ENCODE measurements at places on chromosomes 2 and 18. TPM values are rescaled to one million over a fixed set of nuclear protein-coding genes. Genes with fewer than 3 reads are reported as not detected.

GRCh38 chr2:206040525-206040924 is 45.4 kb downstream of the INO80D start:
- no peak overlapping the region for H3K27ac ChIP-seq
- no peaks in the 10 kb centered on the region for H3K27me3 ChIP-seq

DNA sequence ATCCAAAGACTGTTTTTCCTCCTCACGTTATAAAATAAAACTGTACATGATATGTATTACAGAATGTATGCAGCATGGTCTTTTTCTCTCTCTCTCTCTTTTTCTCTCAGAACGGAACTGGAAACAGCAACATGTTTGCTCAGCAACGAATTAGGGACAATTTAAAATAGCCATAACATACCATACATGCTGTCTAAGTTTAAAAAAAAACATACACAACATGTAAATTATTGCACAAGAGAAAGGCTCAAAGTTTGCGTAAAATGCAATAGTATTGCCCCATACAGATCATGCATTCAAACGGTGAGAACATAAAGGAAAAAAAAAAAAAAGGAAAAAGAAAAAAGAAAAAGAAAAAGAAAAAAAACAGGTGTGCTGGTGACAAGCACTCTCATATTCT is 93.6 kb downstream of the BCL11A start:
- no peak overlapping the region for H3K27ac ChIP-seq
- H3K27me3 ChIP-seq, result no peaks in the 10 kb centered on the region
- no peaks in the 10 kb centered on the region for H3K36me3 ChIP-seq

DNA sequence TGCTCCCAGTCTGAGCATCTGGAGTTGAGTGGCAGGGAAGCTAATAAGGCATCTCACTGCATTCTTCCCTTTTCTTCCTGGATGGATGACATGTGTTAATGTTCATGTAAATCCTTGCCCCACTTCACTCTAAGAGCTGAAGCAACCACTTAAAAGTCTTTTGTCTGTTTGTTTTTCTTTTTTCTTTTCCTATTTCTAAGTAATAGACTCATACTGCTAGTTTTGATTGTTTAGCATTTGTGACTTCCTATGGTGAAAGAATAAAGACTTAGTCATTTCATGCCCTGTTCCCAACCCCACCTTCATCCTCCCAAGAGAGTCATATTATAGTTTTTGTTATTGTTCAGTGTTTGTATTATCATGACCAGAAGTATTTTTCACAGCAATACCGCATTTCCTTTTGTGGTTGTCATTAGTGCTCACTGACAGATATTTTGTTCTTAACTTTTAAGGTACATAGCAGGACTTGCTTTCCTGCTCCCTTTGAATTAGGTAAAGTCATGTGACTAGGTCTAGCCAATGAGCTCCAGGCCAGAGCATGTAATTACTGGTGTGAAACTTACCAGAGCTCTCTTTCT is 18.1 kb upstream of the SPP2 start:
- no peaks in the 10 kb centered on the region for H3K4me1 ChIP-seq
- DNase-seq, result no peak
- no peaks in the 10 kb centered on the region for H3K36me3 ChIP-seq
- no peak overlapping the region for H3K27ac ChIP-seq

DNA sequence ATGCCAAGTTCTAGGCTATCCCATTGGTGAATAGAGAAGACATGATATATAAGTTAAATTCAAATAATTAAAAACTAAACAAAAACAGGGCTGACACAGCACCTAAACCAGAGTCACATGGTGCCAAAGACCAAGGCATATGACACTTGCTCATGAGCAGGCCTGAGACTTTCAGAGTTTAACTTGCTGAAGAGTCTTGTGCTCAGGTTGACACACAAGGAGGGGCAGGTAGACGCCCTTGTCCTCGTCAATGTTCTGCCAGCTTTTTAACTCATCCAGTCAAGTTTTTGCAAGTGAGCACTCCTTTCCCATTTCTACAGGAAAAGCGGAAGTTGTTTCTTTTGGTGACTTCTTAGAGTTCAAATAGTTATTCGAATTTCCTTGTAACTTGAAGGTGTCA is 289.7 kb downstream of the CYRIA start:
- H3K4me3 ChIP-seq, result no peak overlapping the region
- DNase-seq, result no peak
- H3K27me3 ChIP-seq, result no peaks in the 10 kb centered on the region
- no peak overlapping the region for H3K27ac ChIP-seq

- H3K27me3 ChIP-seq, result no peaks in the 10 kb centered on the region
- H3K4me1 ChIP-seq, result peaks cover 11% of the 10 kb centered on the region
- DNase-seq, result no peak
- H3K4me3 ChIP-seq, result no peak overlapping the region
- H3K36me3 ChIP-seq, result no peaks in the 10 kb centered on the region
Observed at GRCh38 chr2:41910126-41910525, 137.7 kb upstream of the PKDCC start.

- H3K27ac ChIP-seq, result no peak overlapping the region
- DNase-seq, result no peak
- no peak overlapping the region for H3K4me3 ChIP-seq
- no peaks in the 10 kb centered on the region for H3K27me3 ChIP-seq
Observed at GRCh38 chr2:239696559-239697207, 295.9 kb upstream of the HDAC4 start.

DNA sequence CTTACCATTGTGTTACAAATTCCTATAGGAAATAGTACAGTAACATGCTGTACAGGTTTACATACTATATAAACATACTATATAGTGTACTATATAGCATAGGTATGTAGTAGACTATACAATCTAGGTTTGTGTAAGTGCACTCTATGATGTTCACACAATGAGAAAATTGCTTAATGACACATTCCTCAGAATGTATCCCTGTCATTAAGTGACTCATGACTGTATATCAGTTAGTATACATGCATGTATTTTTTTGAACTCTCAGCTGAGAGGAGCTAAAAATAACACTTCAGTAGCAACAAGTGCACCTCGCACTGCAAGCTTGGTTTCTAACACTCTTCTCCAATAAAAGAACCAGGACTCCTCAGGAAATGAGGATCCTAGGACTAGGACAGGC is 19.5 kb upstream of the ASXL3 start:
- no peak for DNase-seq
- no peak overlapping the region for H3K4me3 ChIP-seq
- H3K36me3 ChIP-seq, result no peaks in the 10 kb centered on the region
- no peaks in the 10 kb centered on the region for H3K27me3 ChIP-seq
- H3K27ac ChIP-seq, result no peak overlapping the region

GRCh38 chr2:210541290-210541902 is 15.0 kb upstream of the CPS1 start:
- no peak for DNase-seq
- no peaks in the 10 kb centered on the region for H3K36me3 ChIP-seq
- no peaks in the 10 kb centered on the region for H3K4me1 ChIP-seq
- no peak overlapping the region for H3K4me3 ChIP-seq

DNA sequence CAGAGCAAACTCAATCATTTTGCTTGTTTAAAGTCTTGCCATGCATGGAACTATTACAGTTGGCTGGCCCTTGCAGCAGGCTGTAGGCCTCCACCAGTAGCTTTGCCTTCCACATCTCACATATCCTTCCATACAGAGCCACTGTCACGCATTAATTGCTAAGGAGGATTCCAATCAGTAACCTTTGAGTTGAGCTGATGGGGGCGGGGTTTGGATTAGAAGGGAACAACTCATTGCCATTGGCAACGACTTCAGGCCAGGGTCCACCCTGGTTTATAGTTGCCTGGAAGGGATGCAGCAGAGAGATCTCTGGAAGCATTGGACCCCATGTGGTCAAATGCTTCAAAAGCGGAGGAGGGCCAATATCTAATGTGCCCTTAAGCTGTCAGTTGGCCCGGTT is 63.3 kb upstream of the TTC39C start:
- no peaks in the 10 kb centered on the region for H3K4me1 ChIP-seq
- no peaks in the 10 kb centered on the region for H3K36me3 ChIP-seq
- no peak overlapping the region for H3K27ac ChIP-seq
- H3K4me3 ChIP-seq, result no peak overlapping the region

DNA sequence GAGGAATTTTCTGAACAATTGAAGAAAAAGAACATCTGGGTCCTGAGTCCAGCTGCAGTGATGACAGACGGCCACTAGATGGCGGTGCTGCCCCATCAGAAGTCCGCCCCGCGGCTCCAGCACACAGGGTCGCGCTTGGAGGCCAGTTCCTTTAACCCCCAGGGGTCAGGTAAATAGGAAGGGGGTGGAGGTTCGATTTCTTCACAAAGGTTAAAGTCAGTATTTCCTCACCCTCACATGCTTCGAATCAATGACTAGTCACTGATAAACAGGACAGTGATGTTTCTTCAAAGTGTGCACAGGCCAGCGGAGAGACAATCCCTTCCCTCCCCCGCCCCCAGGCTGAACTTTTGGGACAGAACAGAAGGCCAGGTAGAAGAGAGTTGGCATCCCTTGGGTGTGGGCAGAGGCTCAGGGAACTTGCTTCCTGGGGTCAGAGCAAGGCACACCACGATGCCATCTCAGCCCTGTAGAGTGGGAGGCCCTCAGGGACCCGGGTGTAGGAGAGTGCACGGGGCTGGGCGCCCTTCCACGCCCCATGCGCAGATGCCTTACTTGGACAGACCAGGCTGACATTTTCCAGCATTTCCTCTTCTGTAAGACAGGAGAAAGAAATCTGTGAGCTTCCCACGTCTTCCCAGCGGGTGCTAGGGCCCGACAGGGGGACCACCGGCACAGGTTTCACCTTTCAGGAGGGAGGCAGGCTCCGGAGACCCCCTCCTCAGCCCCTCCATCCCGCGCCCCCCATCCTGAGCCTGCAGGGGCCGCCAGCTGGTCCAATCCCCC is 722 bp downstream of the APOB start:
- H3K27me3 ChIP-seq, result peaks cover 10% of the 10 kb centered on the region
- peak overlapping the region; percentile 5 for H3K4me3 ChIP-seq
- DNase-seq, result peak; percentile 51
- peak overlapping the region; percentile 25 for H3K27ac ChIP-seq

DNA sequence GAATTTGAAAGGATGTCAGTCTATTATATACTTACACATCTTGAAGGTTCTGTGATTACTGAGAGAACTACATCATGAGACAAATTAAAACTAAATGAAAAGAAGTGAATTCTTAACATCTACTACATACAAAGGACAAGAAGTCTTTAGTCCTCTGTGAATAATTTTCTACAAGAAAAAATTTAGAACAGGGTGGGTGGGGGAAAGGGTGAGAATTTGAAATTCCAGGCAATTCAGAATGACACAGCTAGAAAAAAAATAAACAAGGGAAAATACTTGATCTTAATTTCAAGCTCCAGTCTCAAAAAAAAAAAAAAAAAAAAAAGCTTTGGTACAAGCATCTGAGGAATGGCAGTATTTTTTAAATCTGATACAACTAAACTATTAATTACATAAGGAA is 15.5 kb downstream of the CUL3 start:
- DNase-seq, result no peak
- no peak overlapping the region for H3K27ac ChIP-seq
- no peaks in the 10 kb centered on the region for H3K27me3 ChIP-seq
- peaks cover 79% of the 10 kb centered on the region for H3K4me1 ChIP-seq
- no peaks in the 10 kb centered on the region for H3K36me3 ChIP-seq

ACTG2 gene
- total RNA-seq, result 0.92 TPM

RTP5 gene
- total RNA-seq, result not detected

VWA3B gene
- total RNA-seq, result 0.96 TPM

FBXO36 gene
- total RNA-seq, result 1.3 TPM

MAP2 gene
- 5.6 TPM for total RNA-seq

PARD6G gene
- total RNA-seq, result 3.3 TPM

ANKRD29 gene
- total RNA-seq, result 6.8 TPM

CLEC4F gene
- total RNA-seq, result not detected

MALL gene
- 8.5 TPM for total RNA-seq

LBH gene
- total RNA-seq, result 204 TPM
